ENCODE measurements at places on chromosomes 12 and 14.

GRCh38 chr12:119447126-119447525 is 112.6 kb downstream of the CCDC60 start:
- H3K4me3 ChIP-seq, result no peak overlapping the region
- H3K27ac ChIP-seq, result no peak overlapping the region
- peaks cover 5% of the 10 kb centered on the region for H3K4me1 ChIP-seq
- no peaks in the 10 kb centered on the region for H3K36me3 ChIP-seq

DNA sequence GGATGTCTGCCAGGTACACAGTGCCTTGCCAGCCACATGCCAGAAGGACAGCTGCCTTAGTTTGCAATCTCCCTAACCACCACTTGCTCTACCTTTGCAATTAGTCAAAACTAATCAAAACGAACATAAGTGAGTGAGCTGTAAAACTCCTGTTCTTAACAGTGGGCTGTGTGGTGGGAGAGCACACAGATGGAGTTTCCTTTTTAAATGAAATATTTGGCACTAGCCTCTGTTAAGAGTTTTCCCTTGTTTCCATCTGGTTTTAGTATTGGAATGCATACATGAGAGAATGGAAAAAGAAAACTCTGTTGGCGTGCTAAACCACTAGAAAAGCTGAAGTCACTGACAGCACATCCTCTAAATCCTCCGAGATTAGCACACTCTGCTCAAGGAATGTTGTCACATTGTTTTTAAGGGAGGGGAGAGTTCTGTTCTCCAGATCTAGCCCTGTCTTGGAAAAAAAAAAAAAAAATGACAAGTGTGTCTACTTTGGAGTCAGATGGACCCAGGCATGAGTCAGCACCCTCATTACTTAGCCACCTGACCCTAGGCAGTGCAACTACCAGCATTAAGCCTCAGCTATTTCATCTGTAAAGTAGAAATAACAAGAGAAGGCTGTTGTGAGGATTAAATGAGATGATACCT is 83.9 kb downstream of the STXBP6 start:
- no peak overlapping the region for H3K4me3 ChIP-seq
- no peaks in the 10 kb centered on the region for H3K27me3 ChIP-seq

- no peak overlapping the region for H3K4me3 ChIP-seq
- DNase-seq, result no peak
- H3K36me3 ChIP-seq, result no peaks in the 10 kb centered on the region
- H3K4me1 ChIP-seq, result no peaks in the 10 kb centered on the region
Observed at GRCh38 chr12:42669553-42669952, 80.0 kb upstream of the PRICKLE1 start.

DNA sequence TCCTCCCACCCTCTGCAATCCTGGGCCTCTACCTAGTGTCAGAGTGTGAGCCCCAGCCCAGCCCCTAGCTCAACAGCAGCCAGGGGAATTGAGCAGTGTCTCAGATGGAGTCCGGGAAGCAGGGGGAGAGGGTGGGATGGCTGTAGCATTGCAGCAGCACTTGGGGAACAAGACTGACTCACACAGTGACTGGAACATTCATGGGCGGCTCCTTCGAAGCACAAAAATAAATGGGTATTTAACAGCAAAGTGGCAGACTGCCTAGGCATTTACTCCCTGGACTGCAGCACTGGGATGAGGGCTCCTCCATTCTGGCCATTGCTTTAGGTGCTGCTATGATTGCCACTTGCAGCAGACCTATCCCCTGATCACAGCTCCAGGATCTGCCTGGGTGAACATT is 46.0 kb upstream of the STK38L start:
- H3K4me3 ChIP-seq, result no peak overlapping the region
- H3K4me1 ChIP-seq, result peaks cover 14% of the 10 kb centered on the region
- H3K27me3 ChIP-seq, result no peaks in the 10 kb centered on the region
- H3K27ac ChIP-seq, result no peak overlapping the region
- no peaks in the 10 kb centered on the region for H3K36me3 ChIP-seq

Measured in activated T-helper 2 cell treated with anti-CD3 and anti-CD28 coated beads, Interferon-gamma antibody, Interleukin-2, Interleukin-4, amounts not matched to agents 10 μg/mL and 5 μg/mL and 100 μg/mL, durations not matched to agents 14 hours and 24 hours and 36 hours (primary cell).